ENCODE measurements at places on chromosomes 13 and 19.
A peak's percentile ranks its signal among the peaks of the same experiment; 100 is the strongest.

- DNase-seq, result no peak
These were observed 2.7 kb upstream of the ACTN4 start for GRCh38 chr19:38644719-38645118.

DNA sequence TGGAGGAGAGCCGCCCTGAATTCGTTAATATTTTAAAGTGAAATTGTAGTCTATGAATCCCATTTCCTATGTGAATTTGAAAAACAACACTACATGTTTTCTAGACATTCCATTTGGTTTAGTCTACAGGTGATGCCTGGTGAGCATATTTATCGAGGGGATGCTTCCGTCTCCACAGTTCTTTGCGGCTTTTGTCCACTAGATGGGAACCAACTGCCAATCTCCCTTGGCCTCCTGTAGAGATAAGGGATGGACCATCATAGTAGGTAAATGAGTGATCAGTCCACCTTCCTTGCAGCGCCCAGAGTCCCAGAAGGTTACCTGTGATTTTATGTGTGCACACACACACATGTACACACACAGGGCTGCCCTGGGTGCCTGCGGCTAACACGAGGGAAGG, 289.8 kb upstream of the SOX21 start:
- DNase-seq, result no peak

- DNase-seq, result no peak
These were observed 11.8 kb downstream of the PRR12 start for GRCh38 chr19:49602806-49603205.

DNA sequence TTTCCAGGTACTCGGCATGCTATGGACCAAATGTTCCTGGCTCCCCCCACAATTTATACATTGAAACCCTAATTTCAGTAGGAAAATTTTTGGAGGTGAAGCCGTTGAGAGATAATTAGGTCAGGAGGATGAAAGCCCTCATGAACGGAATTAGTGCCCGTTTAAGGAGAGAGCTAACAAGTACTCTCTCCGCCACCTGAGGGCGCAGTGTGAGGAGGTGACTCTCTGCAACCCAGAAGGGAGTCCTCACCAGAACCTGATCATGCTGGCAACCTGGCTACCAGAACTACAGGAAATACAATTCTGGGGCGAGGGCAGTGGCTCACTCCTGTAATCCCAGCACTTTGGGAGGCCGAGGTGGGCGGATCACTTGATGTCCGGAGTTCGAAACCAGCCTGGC, 397.8 kb downstream of the SLITRK5 start:
- no peak for DNase-seq

- no peak for DNase-seq
These were observed 24.2 kb upstream of the C1QTNF9B start for GRCh38 chr13:23921451-23921888.

GRCh38 chr19:48618278-48618915, 581 bp downstream of the RPL18 start:
- DNase-seq, result no peak

DNA sequence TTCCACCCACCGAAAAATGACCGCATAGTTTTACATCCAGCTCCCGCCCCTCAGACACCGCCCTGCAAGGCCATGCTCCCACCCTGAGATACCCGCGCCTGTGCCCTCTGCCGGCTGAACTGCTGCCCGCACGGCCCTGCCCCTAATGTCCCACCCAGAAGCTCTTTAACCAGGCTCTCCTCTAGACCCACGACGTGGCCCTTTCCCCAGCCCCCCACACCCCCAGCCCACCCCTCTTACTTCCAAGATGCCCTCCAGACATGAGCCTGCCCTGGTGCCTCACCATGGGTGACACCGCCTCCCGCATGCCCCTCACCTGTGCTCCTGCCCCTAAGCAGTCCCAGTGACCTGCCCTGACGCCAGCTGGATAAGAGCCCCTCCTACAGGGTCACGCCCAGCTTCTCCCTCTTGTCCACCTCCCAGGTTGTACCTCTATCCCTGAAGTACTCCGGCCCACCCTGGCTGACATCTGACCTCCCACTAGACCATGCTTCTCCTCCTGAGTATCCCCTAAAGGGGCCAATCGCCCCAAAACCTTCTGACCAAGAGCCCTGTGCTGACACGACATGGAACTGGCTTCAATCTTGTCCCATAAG, 51.2 kb downstream of the COLGALT1 start:
- no peak for DNase-seq

- DNase-seq, result peak; percentile 20
These were observed 616 bp downstream of the HNRNPUL1 start for GRCh38 chr19:41264581-41265394.

DNA sequence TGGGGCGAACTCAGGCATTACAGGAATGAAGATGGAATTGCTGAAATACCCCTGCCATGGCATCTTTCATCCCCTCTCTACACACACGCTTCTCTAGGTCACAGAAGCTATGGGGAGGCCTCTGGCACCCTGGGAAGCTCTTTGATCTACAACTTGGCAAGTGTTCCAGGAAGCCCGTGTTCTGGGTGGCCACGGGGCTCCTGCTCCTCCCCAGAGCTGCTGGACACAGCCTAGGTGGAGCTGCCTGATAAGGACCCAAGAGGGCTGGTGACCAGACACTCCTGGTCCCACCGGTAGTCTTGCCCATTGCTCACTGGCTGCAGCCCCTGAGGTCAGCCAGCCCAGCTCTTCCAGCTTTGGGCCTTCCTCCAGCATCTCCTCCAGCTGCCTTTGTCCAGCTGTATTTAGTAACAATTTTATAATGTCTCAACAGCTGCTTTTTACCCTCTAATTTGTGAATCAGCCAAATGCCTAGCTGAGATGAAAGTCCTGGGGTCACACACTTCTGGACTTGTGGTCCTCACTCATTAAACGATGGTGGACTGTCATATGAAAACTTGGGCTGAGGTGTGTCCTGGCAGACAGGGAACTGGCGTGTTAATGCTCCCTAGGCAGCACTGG, 72.8 kb upstream of the SPATA13 start:
- DNase-seq, result no peak

DNA sequence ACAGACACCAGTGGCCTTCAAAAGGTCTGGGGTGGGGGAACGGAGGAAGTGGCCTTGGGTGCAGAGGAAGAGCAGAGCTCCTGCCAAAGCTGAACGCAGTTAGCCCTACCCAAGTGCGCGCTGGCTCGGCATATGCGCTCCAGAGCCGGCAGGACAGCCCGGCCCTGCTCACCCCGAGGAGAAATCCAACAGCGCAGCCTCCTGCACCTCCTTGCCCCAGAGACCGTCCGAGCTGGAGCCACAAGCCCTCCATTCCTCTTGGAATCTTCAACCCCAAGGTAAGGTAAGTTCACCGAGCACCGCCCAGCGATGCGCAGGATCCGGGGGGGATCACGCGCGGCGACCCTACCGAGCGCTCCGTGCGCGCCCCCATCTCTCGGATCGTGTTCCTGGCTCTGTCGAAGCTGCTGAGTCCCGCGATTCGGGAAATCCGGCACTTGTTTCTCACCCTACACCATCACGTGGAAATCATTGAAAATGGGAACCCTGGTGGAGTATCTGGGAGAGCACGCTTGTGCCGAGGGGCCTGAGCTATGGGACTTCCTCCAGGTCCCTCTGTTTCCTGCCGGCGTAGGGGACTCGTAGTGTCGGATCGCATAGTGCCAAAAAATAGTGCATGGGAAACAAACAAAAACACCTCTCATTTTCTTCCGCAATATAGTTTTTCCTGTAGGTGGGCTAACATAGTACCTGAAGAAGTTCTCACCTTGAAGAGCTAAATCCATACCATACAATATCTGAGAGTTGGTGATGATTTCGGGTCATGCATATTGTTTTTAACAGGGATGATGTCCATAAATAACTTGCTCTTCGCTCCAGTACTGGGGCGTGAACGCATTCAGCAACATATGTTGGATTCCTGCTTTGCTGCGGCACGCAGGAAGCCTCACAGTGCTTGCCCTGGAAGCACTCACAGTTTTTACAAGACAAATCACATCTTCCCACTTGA, 9.3 kb downstream of the PDX1 start:
- no peak for DNase-seq

DNA sequence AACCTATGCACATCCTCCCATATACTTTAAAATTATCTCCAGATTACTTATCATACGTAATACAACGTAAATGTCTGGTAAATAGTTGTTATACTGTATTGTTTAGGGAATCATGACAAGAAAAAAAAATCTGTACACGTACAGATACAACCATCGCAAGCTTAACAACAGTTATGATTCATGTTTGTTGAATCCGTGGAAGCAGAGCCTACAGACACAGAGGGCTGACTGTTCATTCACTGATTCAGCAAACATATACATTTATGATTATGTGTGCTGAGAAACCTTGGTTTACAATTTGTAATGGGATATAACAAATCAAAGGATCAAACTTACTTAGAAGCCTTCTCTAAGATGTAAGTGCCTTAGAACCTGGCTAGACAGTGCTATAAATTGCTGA, 1.5 kb downstream of the ZNF260 start:
- no peak for DNase-seq

DNA sequence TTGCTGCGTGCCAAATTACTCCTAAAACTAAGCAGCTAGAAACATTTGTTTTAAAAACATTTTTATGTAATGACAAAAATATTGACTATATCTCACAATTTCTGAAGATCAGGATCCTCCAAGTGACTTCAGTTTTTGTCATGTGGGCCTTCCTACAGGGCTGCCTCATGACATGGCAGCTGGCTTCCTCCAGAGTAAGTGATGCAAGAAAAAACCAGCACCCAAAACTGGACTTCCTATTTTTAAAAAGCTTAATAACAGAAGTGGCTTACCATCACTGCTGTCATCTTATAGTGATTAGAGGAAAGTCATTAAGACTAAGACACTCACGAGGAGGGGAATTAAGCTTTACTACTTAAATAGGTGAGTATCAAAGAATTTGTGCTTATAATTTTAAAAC, 681.7 kb downstream of the PCDH17 start:
- no peak for DNase-seq

DNA sequence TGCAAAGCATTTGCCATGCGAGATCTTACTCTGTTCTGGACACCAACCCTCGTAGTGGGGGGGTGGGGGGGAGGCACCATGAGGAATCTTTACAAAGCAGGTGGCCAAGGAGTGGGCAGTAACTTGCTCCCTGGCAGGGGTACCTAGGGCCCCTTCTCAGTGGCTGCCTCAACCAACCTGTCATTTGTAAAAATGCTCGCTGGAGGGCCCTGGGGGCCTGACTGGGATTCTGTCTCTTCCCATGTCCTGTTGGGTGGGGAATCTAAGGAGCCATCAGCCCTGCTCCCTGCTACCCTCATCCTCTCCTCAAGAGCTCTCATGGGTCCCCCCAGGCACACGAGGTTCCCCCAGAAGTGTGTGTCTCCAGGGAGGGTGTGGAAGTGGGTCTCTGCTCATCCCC, 1.5 kb downstream of the KCNN1 start:
- no peak for DNase-seq

- DNase-seq, result no peak
These were observed 21.4 kb downstream of the MIR17HG start for GRCh38 chr13:91368676-91369440.

DNA sequence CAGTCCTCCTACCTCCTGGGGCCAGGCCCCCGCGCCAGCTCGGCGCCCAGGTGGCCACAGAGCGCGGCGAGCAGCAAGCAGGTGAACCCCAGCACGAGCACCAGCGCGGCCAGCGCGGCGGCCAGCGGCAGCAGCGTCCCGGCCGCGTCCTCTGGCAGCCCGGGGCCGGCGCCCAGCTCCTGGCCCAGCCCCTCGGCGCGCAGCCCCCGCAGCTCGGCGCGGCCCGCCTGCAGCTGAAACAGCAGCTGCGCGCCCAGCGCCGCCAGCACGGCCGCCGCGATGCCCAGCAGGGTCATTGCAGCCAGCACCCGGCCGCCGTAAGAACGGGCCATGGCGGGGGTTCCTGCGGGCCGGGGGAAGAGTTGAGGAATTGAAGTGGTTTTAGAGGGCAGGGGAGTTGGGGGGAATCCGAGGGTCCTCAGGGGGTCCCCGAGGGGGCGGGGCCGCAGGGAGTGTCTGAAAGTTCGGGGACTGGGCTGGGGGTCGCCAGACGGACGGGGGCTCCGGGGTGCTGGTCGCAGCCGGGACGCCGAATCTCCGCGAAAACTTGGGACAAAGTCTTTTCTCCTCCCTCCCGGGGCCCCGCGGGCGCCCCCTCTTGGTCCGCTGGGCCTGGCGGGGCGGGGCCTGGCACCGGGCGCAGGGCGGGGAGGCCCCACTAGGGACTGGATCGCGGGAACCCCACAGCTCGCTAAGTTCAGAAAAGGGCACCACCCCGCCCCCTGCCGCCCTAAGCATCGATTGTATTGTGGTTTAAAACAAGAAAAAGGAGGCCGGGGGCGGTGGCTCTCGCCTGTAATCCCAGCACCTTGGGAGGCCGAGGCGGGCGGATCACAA, at the start of gene TMEM221:
TMEM221 (minus strand) TSS at position 538 of the 837 bp plus-strand sequence; CDS start at position 332, 206 bp downstream.
- peak; percentile 39 for DNase-seq

- no peak for DNase-seq
These were observed 99.9 kb upstream of the IPO5 start for GRCh38 chr13:97853550-97853949.

DNA sequence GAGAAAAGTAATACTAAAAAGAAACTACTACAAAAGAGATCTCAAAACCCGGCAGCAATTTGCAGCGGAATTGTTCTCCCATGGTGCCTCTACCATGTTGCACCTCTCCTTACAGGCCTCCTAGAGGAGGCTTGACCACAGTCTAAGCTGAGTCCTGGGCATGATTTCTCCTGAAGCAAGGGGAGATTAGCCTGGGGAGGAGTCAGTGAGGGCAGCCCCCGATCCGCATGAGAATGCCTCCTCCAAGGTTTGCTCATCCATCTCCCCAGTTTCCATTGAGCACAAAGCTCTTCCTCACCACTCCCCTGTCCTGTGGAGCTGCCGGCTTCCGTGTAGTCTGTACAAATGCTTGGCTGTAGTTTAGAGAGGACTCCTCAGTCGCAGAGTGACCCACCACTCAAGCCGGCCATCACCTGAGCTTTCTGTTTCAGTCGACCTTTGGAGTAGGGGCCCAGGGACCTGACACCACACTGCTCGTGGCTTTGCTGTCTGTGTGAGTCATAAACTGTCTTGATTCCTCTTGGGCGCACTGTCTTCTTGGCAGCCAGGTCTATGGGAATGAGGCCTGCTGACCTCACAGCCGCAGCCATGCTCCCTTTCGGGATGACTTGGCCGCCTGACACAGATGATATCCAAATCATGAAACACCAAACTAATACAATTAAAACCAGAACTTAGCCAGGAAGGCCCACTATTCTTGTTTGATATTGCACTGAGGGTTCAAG, 72.3 kb downstream of the C1QTNF9 start:
- no peak for DNase-seq

DNA sequence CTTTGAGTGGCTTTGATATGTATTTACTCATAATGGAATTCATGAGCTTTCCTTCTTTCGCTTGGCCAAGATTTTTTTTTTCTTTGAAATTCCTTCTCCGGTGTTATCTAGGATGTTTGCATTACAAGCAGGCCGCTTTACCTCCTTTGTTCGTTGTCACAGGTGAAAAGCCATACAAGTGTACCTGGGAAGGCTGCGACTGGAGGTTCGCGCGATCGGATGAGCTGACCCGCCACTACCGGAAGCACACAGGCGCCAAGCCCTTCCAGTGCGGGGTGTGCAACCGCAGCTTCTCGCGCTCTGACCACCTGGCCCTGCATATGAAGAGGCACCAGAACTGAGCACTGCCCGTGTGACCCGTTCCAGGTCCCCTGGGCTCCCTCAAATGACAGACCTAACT, 16.7 kb downstream of the KLF5 start:
- no peak for DNase-seq

GRCh38 chr19:34806976-34807860, 34.2 kb upstream of the ZNF599 start:
- no peak for DNase-seq
